T-cell (primary cell): ENCODE measurements at places on chromosomes 7 and 10.

DNA sequence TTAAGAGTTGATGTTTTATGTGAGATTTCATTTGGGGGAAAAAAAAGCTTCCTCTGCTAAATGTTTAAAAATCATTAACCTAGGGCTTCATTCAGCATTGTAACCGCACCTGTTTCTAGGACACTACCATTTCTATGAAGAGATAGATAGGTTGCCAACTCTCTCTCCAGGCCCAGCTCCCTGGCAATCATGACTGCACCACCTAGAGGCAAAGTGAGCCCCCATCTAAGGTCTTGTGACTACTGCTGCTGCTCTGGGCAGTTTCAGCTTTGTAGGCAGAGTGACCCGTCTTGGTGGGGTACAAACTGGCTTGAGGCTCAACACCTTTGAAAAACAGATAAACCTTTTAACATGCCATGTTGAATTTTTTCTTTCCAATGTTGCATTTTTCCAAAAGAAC, 27.3 kb upstream of the MRC1 start:
- no peak for DNase-seq

DNA sequence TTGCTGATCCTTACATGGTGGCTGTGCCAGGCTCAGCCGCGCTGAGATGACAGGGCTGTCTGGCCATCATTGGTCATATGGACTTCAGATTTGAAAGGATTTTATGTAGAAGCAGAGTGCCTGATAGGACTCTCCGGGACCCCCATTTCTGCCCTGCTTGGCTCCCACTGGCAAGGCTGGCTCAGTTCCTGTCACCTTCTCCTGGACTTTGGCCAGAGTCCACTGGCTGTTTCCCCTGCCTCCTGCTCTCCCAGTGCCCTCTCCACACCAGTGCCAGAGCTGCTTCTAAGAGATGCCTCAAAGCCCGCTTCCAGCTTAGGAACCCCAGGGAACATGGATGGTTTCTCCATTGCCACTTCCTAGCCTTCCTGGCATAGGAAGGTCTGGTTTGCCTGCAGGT, 5.1 kb upstream of the SH2D4B start:
- no peak for DNase-seq

- DNase-seq: no peak
These were observed 114.6 kb downstream of the PRKG1 start for GRCh38 chr10:51188866-51189265.

DNA sequence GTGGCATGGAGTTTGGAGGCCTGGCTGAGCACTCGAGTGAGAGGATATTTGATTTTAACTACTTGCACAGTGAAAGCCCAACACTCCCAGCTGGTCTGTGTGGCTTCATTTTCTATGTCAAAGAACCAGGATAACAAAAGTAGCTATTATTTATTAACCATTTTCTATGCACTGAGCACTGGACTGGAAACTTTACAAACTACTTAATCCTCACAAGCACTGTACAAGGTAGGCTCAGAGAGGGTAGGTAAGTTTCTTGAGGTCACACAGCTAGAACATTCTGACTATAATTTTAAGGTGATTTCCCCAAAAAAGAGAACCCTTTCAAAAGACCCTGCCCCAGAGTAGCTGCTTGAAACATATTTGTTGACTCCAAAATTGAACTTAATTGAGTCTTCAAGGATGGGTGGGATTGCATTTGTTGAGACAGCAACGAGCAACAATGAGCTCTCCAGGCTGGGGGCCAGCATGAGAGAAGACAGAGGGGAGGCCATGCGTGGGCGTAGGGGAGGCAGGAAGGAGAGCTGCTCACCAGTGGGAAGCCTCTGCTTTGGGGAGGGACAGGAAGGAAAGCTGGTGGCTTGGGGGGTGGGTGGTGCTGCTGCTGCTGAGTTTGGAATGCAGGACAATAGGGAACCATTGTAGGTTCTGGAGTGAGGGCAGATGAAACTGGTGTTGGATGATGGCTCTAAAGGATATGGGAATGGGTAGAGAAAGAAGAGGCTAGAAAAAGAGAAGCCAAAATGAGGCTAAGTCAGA, 31.5 kb downstream of the FAM241B start:
- no peak for DNase-seq

DNA sequence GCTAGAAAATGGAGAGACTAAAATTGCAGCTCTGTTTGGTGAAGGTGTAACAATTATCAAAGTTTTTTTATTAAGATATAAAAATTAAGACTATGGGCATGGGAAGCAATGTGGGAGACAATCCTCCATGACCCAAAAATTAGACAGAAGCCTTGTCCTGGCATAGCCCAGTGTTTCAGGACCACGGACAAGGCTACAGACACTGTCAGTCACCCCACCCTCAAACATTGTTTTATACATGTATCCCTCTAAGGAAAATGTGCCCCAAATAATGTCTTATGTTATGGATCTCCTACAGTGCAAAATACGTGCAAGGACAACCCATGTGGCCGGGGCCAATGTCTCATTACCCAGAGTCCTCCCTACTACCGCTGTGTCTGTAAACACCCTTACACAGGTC, 24.0 kb downstream of the HABP2 start:
- DNase-seq: no peak

DNA sequence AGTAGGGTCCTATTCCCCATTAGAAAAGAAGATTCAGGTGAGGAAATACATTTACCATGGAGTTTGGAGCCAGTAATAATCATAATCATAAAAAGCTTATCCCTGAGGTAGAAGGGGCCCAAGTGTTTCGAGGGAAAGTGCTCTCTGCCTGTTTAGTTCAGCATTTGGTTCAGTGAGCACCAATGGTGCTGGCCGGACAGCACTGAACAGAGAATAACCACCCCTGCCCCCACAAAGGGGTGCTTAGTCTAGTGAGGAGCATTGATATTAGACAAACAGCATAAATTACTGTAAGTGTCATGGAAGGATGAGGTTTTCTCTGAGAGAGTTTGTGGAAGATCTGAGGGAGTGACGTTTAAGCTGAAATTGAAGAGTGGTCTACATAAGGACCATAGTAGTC, 21.6 kb upstream of the ATE1 start:
- no peak for DNase-seq

GRCh38 chr10:44801383-44802327, 109.5 kb upstream of the TMEM72 start:
- no peak for DNase-seq

DNA sequence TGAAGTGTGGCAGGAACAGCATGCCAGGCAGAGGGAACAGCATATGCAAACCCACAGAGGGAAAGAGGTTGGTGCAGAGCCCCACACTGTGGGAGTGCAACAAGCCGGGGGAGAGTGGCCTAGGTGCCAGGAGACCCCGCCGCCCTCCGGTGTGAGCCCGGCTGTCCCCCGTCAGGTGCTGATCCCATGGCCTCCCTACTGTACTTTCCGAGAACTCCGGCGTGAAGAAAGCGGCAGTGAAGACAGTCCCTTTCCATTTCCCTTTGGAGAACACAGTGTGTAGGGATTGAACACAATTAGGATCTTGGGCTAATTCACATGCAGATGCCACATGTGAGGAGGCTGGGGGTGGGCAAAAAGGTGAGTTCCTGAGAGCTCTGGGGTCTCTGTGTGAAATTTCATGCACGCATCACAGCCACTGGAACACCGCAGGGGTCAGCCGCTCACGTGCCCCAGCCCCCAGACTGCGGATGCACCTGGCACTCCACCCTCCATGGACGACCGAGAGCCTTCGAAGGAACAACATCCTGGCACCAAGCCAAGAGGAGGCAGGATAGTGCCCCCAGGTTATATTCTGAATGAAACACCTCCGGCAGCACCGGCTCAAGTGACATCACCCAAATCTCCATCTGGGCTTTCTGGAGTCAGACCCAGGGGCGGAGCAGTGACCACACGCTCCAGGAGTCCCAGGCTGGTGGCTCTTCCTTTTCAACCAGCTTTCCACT, 82.1 kb upstream of the PPP2R2D start:
- DNase-seq: no peak

DNA sequence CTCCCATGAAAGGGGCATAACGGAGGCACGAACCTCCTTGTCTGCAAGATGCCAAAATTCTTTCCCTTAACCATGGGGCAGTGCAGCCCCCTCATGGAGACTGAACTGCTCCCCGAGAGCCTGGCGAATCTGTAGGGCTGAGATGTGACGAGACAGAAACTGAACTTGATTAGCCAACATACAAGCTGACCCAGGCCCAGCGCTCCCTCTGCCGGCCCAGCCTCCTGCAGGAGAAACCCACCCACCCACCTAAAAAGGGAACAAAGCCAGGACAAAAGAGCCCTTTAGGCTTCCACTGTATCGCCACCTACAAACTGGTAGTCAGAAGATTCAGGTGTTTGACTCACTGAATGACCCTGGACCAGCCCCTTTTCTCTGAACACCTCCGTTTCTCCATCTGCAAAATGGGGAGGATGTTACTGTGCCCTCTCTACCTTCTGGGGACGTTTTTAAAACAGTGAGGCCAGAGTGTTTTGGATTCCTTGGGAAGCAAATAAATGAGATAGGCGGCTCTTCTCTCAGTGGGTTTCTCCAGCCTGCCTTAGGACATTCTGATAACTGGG, 58.4 kb downstream of the C10orf105 start:
- no peak for DNase-seq

- DNase-seq: no peak
These were observed 22.8 kb upstream of the FOXL3 start for GRCh38 chr7:266851-267840.

- no peak for DNase-seq
These were observed 534.6 kb upstream of the POM121L12 start for GRCh38 chr7:52500841-52501240.

GRCh38 chr7:47031786-47032535, 550.0 kb downstream of the TNS3 start:
- no peak for DNase-seq

DNA sequence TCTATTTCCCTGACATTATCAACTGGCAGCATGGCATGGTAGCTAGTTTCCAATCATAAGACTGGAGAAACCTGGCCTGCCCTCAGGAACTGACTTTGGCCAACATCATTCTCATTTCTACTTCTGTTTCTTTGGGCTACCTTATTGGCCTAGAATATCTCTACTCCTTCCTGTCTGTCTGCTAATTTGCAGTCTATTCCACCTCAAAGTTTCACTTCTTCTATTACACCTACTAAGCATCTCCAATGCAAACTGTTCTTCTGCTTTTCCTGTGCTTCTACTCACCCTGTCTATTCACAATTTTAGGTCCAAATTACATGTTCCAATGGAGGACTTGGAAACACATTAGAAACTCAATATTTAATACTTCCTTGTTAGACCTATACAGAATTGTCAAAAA, 65.6 kb downstream of the ZNF503 start:
- no peak for DNase-seq

DNA sequence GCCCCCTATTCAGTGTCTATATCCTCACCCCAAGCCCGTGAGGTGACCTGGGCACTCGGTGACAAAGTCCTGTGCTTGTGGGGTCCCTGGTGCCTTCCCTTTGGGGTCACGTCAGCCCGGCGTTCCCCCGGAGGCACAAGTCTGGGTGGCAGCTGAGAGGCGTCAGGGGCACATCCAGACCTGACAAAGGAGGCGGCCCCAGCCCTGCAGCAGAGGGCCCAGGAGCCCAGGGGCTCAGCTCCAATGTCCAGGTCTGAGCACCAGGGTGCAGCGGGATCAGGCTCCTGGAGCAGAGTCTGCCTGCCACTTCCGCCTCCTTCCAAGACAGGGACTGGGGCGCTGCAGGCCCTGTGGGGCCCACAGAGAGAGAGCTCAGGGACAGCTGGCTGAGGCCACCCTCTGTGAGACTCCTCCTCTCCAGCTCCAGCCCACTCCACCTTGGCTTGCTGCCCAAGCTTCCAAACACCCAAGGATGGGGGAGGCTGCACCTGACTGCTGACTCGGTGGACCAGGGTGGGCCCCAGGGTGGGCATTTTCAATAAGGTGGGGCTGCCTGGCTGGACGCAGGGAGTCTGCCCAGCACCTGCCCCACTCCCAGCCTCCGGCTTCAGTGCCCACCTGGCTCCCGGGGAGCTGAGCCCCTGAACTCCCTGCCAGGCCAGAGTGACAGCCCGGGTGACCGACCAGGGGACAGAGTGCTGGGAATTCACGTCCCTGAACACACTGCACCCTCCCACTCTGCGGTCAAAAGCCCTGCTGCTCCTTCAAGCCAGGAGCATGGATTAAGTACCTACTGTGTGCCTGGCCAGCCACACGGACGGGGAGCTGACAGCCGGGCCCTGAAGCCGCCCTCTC, 1.0 kb upstream of the KNDC1 start:
- no peak for DNase-seq

GRCh38 chr7:140214075-140214684, 37.4 kb upstream of the KDM7A start:
- no peak for DNase-seq

DNA sequence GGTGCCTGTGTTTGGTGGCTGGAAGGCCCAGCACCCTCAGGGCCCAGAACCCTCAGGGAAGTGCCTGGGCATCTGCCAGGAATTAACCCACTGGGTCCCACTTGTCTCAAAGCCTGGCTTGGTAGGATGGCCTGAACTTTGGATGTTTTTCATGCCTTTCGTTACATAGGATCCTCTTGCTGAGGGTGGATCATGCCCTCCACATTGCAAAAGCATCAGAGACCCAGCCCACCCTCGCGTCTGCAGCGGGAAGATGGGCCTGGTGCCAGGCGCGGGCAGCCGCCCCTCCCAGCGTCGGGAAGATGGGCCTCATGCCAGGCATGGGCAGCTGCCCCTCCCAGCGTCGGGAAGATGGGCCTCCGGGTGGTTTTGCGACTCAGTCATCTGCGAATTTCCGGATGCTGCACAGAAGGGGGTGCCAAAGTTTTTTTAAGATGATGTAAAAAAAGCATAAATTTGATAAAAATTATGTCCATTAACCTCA, 51.9 kb upstream of the PRKAR1B start:
- DNase-seq: no peak

DNA sequence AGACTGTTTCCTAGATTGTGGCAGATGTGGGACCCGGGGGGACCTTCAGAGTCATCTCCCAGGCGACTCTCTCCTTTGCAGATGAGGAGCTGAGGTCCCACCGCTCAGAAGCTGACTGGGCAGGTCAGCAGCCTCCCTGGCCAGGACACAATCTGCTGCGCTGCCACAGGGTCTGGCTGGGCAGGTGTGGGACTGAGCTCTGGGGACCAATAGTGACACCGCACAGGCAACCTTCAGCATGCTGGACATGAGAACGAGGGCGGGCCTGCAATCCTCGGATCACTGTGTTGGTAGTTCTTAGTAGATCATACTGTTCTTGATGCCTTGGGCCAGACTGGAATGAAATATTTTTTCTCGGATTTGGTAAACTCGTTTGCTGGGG, 20.5 kb upstream of the CRYGN start:
- DNase-seq: no peak

DNA sequence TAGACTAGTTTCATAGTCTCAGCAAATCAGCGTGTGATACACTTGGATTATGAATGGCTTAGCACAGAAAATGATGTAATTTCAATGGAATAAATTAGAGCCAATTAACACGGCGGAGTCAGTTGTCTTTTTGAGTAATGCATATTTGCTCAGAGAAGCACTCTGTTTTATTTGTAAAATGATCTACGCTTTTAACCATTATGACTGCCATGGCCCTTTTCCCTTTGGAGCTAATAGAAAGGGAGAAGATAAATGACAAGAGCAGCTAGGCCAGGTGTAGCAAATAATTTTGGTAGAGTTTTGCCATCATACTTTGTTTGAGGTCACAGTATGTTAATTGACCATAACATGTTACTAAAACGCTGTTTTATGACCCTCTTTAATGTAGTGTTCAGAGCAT, 86.8 kb downstream of the GPR158 start:
- DNase-seq: no peak
